GM03348 (cell line): ENCODE measurements at places on chromosomes 7 and 10.

DNA sequence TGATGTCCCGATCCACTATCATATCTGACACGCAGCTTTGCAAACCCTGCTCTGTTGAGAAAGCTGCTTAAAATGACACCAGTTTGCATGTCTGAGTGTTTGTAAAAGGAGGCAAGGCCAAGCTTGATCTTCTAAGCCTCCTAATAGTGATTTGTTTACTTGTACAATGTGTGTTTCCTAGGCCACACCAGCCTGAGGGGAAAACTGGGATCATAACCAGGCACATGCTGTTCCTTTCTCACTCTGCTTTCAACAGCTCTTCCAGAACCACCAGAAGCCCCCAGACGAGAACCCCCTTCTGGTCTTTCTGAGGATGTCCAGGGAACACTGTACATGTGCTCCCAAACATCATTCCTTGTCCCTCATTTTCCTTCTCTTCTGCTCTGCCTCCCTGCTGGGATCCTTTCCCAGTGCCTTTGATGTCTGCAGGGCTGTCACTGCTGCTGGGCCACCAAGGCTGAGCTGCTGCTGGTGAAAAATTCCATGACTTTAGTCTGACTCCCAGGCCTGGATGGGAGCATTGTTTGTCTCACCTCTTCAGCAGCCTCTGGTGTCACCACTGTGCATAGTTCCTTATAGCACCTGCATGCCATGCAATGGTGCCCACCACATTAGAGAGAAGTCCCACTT lies 4.0 kb upstream of the LGI1 start:
- DNase-seq = no peak

DNA sequence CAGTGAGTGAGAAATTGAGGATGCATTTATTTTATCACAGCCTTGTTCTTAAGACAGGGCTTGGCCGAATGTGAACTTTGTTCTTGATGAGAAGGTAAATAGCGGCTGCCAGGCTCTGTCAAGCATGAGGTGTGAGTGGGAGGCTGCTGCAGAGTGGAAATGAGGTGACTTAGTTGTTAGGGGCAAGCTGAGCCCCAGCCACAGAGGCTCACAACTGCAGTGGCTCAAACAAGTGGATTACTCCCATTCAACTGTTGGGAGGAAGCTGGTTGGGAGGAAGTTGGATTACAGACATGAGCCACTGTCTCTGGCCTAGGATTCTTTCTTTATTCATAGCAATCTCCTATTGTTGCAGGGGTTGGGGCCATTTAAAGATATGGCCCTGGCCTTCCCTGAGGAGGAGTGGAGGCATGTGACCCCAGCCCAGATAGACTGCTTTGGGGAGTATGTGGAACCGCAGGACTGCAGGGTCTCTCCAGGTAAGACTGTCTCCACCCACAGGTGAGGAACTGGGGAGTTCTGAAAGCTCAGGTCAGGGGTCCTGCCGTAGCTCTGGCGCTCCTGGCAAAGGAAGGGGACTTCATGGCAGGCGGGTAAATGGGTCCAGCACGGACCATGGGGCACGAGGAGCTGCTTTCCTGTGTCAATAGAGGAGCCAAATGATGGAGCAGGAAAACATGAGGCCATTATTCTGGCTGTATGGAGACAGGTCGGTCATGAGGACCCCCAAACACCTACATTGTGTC lies 7.1 kb downstream of the ZSCAN25 start:
- no peak for DNase-seq

- DNase-seq = peak; percentile 30
These were observed 4.5 kb downstream of the SAP25 start for GRCh38 chr7:100568896-100569844.

GRCh38 chr10:44234483-44234875 lies 150.4 kb downstream of the CXCL12 start:
- DNase-seq = no peak

DNA sequence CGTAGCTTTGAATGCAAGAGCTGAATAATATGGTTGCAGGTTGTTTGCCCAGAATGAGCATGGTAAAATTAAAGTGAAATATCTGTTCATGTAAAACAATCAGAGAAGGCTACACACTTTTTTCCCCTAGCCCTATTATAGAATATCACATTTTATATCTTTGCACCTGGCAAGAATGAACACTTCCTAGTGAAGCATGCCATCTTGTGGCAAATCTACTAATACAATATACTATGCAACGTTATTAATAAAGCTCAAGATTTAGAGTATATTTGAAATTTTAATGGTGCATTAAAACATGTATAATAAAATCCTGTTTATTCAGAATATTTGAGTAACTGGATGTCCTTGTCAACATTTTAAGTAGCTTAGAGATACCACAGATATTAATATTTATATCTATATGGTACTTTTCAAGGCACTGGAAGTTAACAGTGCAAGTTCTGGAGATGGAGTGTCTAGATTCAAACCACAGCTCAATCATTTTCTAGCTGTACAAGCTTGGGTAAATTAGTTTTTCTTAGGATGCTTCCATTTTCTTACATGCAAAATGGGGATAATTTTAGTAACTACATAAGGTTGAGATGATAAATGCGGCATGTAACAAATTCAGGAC lies 643.1 kb upstream of the SEMA3D start:
- peak; percentile 33 for DNase-seq

- no peak for DNase-seq
These were observed 85.5 kb downstream of the PTPRE start for GRCh38 chr10:127992376-127992775.
